ENCODE measurements at places on chromosomes 3 and 15.

GRCh38 chr3:176974279-176974678, 223.0 kb downstream of the TBL1XR1 start:
- DNase-seq = no peak

DNA sequence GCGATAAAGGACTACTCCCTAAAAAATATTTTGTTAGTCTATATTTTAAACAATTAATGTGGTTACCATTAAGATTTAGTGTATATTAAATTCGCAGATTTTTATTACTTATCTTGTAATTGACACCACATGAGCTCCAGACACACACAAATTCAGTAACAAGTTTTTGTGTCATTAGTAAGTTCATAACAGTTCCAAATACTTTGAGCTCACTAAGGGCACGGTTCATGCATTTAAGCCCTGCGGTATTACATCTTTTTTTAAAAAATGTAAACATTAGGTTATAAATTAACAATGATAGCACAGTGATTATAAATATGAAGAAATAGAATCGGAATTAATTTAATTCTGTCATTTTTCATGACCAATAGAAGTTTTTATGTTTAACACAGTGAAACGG, 317.3 kb downstream of the ZNF385D start:
- DNase-seq = no peak

DNA sequence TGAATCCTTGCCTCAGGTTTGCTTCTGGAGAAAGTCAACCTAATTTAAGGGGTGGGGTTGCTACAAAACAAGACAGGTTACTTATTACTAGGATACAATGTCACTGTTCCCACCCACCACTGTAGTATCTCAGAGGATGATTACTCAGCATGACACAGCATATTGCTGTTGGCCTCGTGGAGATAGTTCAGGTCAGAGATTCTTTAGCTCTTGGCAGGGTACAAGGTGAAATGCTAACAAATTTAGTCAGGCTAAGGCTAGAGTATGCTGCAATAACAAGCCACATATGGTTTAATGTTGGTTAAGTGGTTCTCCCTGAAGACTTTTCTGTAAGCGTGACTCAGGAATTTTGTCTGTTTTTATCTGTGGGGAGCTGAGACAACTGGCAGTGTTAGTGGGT, 161.8 kb downstream of the EDEM1 start:
- no peak for DNase-seq

GRCh38 chr3:58824285-58824684, 157.7 kb upstream of the FAM3D start:
- DNase-seq = peak; percentile 49

GRCh38 chr3:62168356-62168755, 205.0 kb downstream of the FEZF2 start:
- DNase-seq = no peak

DNA sequence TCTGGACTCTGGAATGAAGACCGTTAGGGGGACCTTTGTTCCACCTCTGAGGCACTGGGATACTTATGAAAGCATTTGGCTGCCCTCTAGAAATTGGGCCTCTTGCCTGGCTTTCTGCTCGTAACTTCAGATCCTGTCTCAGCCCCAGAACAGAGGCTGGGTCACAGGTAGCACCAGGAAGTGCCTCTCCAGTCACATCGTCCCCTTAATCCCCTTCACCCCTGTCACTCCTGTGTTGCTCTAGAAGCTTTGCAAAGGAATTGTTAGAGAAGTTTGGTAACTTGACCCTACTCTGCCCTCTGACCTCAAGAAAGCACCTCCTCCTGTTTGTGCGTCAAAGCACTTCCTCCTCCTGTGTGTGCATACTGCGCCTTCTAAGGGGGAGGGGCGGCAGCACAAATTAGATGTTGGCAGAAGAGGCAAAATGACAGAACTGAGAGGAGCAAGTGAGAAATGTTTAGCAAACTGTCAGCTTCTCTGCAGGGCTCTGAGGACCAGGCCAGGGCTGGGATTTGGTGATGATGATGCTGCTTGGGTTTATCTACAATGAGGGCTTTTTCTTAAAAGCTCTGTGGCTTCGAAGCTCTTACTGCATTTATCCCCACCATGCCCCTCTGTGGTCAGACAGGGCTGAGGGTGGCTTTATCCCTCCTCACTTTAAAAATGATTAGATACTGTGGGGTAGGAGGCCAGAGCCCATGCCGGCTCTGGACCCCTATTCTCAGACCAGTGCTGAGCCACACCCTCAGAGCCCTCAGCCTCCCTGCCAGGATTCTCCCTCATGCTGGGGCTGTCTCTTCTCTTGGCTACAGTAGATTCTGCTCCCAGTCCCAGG, 76.2 kb downstream of the LARS2 start:
- DNase-seq = peak; percentile 4

DNA sequence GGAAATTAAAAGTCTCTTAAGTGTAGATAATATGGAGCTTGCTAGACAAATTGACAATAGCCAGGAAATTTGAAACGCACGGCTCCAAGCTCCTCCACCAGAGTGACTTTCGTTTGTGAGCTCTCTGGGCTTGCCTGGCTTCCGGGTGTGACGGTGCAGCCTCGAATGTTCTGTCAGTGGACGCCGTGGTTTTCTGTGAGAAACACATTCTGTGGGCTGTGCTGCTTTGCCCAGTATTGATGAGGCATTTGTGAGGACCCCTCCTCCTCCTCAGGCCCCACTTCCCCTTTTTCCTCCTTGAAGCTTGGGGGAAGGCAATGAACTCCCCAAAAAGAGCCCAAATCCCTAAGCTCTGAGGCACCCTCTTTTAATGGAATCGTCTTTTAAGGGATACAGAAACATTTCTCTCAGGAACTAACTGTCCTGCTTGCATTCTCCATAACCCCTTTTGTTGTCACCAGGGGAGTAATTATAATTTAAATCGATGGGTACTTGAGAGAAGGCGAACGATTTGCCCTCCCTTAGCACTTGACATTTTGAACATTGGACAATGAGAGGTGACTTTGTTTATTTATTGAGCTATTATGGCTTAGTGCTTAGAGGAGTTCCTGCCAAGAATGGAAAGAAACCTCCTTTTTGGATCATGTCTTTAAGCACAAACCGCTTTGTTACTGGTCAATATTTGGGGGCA, 40.8 kb downstream of the POLR2M start:
- no peak for DNase-seq

DNA sequence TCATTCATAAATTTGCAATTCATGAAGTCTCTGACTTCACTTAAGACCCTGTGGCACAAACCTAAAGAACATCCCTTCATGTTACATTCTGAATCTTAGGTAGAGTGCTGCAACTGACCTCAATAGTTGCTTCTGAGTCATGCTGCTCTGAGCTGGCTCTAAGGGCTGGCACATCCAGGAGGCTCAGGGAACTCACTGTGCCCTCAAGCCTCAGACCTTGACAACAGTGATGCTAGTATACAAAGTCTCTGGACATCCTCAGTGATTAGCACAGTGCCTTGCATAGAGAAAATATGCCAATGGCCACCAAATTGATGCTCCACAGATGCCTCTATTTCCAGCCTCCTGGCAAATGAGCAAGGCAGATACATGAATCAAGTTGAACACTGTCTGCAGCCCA, 740.9 kb upstream of the LMCD1 start:
- no peak for DNase-seq

DNA sequence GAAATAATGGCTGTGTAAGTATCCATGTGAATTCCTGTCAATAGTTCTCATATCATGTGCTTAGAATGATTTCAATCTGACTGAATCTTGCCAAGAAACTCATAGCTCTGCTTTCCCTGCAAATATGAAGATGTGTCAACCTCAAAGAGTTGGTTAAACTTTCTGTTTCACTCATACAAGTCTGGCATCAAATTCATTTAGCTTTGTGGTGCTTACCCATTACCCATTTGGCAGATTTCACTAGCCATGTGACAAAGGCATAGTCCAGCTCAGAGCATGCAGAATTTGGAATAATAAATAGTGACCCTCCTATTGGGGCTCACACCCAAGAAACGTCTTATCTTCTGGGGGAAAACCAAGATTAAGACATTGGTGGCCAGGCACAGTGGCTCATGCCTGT, 256.6 kb upstream of the TPRG1 start:
- no peak for DNase-seq

DNA sequence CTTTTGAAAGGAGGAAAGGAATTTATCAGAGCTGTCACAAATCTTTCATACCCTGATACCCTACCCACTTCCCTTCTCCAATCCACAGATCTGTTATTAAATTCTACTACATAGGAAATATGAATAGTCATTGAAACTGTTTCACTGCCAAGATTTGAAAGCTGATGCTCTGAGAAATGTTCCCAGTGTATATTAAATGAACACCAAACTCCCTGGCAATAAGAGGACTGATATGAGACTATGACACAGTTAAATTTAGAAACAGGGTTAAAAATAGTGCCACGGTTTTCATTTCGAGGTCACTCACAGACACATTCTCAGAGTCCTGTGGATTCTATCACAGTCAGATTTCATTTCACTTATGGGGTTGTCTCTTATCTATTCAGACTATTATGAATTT, 27.2 kb upstream of the GBE1 start:
- DNase-seq = no peak

- peak; percentile 68 for DNase-seq
Observed at GRCh38 chr15:97504031-97504792, 456.3 kb upstream of the ARRDC4 start.

DNA sequence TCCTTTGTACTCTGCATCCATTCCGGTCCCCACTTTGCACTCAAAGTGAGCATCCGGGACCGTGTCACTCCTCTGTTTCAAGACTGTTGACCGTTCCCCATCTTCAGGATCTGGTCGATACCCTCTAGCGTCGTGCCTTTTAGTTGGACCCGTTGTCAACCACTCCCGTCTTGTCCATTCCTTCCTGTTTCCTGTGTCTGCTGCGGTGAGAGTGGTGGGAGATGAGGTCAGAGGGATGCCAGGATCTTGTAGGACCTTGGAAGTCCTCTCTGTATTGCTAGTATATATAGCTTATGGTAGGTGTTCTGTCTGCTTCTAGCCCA, 624 bp downstream of the BRK1 start:
- DNase-seq = peak; percentile 27

GRCh38 chr3:127747751-127748521, 74.4 kb downstream of the MGLL start:
- peak; percentile 94 for DNase-seq

DNA sequence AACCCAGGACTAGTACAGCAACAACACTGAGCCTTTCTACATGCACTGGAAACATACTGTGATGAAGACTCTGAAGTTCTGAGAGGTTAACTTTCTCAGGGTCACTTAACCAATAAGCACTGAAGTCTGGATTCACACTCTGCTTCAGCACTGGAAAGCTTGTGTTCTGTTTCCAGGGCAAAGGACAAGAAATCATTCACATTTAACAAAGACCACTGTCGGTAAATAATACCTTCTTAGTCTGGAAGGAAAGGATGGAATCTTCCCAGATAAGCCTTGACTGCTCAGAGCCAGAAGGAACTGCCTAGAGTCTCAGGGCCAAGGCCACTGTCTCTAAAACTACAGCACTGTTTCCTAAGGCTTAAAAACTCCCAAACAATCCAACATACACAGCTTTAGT, 4.3 kb upstream of the GLYCTK start:
- DNase-seq = no peak

DNA sequence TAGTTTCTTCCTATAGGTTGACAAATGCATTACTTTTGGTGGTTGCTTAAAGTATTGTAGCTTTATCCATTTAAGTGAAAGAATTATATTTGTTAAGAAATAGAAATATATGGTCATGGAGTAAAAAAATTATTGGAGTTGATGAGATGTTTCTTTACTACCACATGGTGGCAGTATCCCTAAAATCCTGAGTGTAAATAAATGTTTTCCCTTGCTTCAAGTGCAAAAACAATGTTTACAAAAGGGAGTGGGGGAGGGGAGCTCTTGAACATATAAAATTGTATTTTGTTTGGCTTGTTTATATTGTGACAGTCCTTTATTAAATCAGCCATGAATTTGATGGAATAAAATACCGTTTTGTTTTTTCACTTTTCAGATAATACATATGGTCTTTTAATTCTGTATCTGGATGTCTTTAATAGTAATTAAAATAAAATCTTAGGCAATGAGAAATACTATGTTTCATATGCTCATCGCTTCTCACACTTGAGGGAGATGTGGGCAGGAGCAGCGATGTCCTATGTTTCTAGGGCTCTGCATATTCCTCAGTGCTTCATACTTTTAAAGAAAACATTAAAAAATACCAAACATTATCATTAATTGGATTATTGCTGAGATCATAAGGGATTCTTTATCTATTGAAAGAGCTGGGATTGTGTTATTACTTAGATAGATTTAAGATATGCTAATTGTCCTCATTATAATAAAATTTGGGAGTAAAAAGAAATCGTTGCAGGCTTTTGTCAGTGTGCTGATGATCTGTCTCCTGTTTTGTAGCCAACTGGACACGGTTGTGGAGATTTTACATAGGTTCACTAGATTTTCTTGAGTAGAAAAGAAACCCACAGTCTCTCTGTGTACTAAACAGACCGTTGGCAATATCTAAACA, 349.7 kb downstream of the TUSC7 start:
- DNase-seq = peak; percentile 42

DNA sequence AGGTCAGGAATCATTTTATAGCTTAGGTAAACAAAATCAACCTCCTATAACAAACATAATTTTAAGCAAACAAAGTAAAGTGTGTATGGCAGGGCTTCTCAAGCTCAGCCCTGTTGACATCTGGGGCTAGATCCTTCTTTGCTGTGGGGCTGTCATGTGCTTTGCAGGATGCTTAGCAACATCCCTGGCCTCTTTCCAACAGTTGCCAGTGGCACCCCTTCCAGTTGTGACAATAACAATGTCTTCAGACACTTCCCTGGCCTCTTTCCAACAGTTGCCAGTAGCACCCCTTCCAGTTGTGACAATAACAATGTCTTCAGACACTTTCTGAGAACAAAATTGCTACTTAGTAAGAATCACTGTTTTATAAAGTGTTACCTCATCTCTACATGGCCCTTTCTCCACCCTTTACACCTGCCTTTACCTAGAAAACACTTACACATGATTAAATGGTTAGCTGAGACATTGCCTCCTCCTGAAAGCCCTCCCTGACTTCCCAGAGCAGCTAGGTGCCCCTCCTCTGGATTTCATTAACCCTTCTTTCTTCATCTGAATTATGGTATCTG, 194.0 kb upstream of the LMCD1 start:
- DNase-seq = no peak

GRCh38 chr3:61154457-61155198, 96.6 kb downstream of the FHIT start:
- no peak for DNase-seq

DNA sequence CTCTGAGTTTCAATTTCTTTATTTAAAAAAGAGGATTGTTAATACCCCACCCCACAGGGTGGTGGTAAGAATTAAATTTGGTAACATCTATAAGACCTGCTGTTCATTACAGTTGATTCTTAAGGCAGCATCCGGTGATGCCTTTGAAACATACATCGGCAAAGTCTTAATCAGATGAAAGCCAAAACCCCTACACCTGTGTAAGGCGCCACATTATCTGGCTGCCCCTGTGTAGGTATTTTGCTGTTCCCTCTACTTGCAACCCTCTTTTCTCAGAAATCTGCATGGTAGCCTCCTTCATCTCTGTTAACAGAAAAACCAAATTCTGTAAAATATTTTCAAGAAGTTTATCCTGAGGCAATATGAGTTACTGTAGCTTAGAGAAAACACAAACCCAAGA, 90.0 kb downstream of the ST6GAL1 start:
- DNase-seq = no peak

Data from HT-29 (cell line).